Sigmoid colon (tissue), 7 donors: ENCODE measurements at places on chromosomes 4 and X. TPM values are rescaled to one million over a fixed set of nuclear protein-coding genes. Genes with fewer than 3 reads are reported as not detected.

- no peak for DNase-seq
Observed at GRCh38 chr4:53194727-53195126, 171.1 kb downstream of the SCFD2 start.

GRCh38 chr4:15198070-15198727 is 195.9 kb downstream of the CPEB2 start:
- DNase-seq = no peak

Gene MAGEB10
- polyA plus RNA-seq = not detected

- peak; percentile 71 for DNase-seq
Observed at GRCh38 chrX:73214426-73215094, at the start of gene NAP1L2. Gene NAP1L2, minus strand, starts transcription at chrX:73214851. Its CDS starts 359 bp downstream, at chrX:73214492.

- peak; percentile 77 for DNase-seq
Observed at GRCh38 chr4:6873792-6874461, 35.7 kb upstream of the TBC1D14 start.

- no peak for DNase-seq
Observed at GRCh38 chrX:148070504-148070877, 89.4 kb downstream of the FMR1NB start.

GRCh38 chr4:181569553-181569952 is 673.6 kb upstream of the TENM3 start:
- no peak for DNase-seq

Gene DCAF4L1
- not detected for polyA plus RNA-seq

Gene AMELX
- not detected for polyA plus RNA-seq

- no peak for DNase-seq
Observed at GRCh38 chrX:121260596-121261240, 213.3 kb downstream of the GLUD2 start.

GRCh38 chr4:184821242-184821641 is 4.5 kb downstream of the ACSL1 start:
- no peak for DNase-seq

Gene ZNF185
- 4.2 TPM for polyA plus RNA-seq
